Cardiac fibroblast (primary cell): ENCODE measurements at places on chromosomes 1 and 21.

DNA sequence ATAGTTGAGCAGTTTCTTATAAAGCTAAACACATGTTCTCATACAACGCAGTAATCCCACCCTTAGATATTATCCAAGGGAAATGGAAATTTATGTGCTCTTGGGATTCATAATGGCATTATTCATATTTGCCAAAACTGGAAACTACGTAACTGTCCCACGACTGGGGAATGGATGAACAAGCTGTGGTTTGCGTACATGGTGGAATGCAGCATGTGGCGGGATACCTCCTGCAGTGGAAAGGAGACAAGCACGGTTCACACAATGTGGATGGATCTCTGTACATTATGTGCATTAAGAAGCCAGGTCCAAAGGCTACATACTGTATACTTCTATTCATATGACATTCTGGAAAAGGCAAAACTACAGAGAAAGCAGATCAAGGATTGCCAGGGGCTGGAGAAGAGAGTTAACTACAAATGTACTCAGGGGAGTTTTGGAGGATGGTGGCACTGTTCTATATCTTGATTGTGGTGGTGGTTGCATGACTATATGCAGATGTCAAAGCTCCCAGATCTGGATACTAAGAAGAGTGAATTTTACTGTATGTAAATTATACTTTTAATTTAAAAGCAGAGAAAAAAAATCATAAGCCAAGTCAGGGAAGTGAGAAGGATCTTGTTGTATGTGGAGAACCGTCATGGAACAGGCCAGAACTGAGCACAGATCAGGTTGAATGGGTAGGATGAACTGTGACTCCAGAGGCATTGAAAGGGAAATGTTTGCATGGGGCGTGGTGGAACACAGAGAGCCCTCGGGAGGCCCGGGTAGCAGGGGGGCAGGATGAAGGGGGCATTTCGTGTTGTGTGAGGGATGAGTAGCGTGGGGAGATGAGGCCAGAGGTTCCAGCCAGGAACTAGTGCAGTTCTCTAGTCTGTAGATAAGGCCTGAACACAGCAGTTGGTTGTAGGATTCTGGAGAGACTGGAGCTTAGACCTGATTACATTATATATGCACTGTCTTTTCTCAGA lies 90.7 kb downstream of the GALNT2 start:
- peak; percentile 68 for DNase-seq

- DNase-seq, result peak; percentile 87
Measured at GRCh38 chr1:48859456-48859855, 82.8 kb upstream of the BEND5 start.

DNA sequence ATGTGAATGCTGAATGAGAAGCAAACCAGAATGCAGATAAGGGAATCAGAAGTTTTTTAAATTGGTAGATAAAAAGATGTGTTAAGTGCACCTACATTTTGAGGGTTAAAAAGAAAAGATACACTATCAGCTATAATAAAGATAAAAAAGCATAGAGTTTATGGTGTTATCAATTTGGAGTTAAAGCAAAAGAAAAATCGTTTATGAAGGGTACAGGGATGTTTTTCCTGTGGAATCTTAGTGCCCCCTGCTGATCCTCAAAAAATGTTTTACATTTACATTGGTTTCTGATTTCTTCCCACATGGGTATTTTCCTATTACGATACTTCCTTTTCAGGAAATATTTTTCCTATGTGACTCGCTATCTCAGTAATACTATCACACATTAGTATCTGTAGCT lies 293.5 kb downstream of the MRPL39 start:
- DNase-seq, result peak; percentile 51

- DNase-seq, result no peak
Measured at GRCh38 chr1:220342853-220343252, 70.6 kb upstream of the RAB3GAP2 start.

GRCh38 chr1:102434421-102434820 lies 437.7 kb upstream of the OLFM3 start:
- DNase-seq, result no peak

DNA sequence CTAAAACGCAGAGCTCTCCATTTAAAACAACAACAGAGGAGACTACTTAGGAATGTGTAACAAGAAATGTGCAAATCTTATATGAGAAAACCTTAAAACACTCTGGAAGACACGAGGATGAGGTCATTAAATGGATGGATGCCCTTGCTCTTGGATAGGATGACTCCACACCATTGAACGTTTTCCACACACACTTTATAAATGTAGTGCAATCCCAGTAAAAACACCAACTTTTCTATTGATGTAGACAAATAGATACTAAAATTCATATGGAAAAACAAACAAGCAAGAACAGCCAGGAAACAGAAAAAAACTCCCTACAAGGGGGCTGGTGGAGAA lies 18.4 kb upstream of the COL6A1 start:
- DNase-seq, result peak; percentile 37

DNA sequence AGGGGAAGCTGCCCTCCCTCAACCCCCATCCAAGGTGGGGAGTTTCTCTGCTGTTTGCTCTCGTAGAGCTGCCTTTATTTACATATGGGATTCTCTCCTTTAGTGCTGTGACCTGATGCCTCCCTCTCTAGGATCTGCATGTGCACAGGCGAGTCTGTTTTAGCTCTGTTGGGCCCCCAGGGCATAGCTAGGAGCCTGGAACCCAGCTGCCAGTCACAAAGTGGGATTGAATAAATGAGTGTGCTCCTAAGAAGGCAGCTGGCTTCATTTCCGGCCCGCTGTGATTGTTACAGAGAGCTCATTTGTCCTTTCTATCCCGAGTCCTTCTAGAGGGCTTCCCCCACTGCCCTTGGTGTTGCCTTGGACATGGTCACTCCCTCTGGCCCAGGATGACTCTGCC lies 176.6 kb downstream of the GRIK3 start:
- DNase-seq, result no peak

- peak; percentile 64 for DNase-seq
Measured at GRCh38 chr1:162003830-162004215, 19.8 kb downstream of the OLFML2B start.

DNA sequence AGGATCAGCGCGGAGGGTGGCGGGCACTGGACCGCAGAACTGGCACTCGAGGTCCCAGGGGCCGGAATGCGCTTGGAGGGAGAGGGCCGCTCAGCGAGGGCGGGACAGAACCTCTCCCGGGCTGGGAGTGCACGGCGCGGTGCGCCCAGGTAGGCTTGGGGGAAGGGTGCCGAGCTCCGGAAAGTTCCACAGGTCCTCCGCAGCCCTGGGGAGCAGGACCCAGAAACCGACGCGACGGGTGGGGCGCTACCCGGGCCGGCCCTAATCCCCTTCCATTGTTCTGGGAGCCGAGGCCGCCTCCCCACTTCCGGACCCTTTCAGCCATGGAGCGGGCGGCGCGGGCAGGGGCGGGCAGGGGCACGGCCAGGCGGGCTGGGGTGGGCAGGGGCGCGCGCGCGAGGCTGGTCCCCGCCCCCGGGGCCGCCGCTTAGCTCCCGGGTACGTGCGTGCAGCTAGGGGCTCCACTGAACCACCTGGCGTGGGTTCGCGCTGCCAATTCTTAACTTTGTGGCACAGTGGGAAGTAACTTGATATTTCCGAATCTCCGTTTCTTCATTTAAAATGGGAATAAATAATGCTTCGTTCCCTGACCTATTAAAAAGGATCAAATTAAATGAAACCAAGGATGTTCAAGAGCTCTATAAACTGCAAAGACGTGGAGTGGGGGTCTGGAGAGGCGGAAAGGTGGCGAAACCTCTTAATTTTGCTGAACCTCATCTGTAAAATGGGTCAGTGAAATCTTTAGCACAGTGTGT lies 20.7 kb downstream of the LGR6 start:
- no peak for DNase-seq

DNA sequence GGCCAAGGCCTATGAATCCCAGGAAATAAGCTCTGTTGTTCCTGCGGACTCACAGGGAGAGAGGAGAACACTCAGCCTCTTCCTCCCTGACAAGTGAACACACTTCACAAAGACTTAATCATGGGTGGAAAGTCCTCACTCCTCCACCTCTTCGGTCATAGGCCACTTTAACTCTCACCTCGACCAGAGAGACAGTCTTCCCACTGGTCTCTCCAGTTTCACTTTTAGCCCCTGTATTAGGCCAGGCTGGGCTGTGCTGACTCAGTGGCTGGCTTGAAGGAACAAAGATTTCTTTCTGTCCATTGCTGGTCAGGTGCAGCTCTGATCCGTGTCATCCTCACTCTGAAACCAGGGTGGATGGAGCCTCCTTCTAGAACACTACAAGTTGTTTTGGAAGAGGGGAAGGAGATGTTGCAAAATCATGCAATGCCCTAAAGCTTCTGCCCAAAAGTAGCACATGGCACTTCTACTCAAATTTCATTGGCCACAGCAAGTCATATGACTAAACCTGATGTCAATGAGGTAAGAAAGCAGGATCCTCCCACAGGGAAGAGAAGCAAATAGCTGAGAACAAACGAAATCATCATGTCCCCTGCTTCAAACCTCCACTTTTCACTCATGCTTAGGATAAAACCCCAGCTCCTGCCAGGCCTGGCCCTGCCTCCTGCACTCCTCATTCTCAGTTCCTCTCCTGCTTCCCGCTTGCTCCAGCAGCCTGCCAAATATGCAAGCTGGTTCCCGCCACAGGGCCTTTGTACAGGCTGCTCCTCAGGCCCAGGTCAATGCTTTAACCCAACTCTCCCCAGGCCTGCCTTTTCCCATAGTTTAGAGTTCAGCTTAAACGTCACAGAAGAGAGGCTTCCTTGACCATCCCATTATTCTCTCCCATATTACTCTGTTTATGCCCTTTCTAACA lies 150.5 kb upstream of the RUNX3 start:
- peak; percentile 25 for DNase-seq

GRCh38 chr1:178271471-178271870 lies 177.6 kb downstream of the RASAL2 start:
- no peak for DNase-seq

DNA sequence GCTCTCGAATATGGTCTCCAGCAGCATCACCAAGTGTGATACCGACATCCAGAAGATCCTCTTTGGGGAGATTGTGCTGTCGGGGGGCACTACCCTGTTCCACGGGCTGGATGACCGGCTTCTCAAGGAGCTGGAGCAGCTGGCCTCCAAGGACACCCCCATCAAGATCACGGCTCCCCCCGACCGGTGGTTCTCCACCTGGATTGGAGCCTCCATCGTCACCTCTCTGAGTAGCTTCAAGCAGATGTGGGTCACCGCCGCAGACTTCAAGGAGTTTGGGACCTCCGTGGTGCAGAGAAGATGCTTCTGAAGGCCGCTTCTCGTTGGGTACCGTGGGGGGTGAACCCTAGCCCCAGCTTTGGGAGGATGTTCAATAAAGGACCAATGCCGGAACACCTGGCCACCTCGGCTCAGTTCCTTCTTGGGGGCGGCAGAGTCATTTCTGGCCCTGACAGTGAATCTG lies 1.3 kb downstream of the ACTRT2 start:
- no peak for DNase-seq

GRCh38 chr1:30413606-30414005 lies 309.8 kb downstream of the MATN1 start:
- no peak for DNase-seq

GRCh38 chr1:2560299-2561073 lies 4.3 kb downstream of the TNFRSF14 start:
- no peak for DNase-seq

- DNase-seq, result no peak
Measured at GRCh38 chr1:6288665-6289064, 27.8 kb upstream of the GPR153 start.

DNA sequence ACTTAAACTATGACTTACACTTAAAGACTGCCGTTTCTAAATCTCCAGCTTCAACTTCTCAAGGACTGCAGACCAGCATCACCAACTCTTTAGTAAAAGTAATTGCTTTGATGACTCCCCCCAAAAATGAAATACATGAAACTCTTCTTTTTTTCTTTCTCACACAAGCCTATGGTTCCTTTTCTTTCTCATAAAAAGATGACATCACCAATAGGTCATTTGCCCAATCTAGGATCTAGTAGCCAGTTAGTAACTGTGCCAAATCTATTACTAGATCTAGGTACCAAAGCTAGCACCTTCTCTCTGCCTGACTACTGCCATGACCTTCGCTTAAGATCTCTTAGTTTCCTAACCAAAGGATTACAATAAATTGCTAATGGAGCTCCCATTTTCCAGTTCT lies 1266.0 kb upstream of the ADGRL4 start:
- no peak for DNase-seq

GRCh38 chr1:156599811-156600210 lies 1.5 kb downstream of the GPATCH4 start:
- DNase-seq, result no peak

DNA sequence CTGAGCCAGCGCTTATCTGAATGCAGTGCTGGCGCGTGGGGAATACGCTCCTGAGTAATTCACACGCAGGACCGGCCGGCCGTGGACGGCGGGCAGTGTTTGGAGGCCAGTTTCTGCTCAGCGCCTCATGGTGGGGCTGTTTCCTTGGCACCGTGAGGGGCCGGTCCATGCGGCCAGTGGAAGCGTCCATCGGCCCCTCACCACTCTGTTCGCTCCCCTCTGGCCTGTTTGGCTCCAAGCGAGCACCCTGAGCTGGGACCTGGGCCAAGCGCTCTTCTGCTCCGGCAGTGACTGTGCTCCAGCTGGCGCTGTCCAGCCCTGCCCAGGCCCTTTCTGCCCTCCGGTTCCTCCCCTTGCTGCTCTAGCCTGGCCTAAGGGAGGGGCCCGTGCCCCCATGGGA lies 16.3 kb upstream of the PLCH2 start:
- peak; percentile 70 for DNase-seq

- DNase-seq, result no peak
Measured at GRCh38 chr21:44370027-44370735, 16.8 kb downstream of the TRPM2 start.

- peak; percentile 27 for DNase-seq
Measured at GRCh38 chr1:167524651-167525050, 6.3 kb upstream of the CD247 start.

- no peak for DNase-seq
Measured at GRCh38 chr1:55634516-55634915, 419.4 kb upstream of the USP24 start.

DNA sequence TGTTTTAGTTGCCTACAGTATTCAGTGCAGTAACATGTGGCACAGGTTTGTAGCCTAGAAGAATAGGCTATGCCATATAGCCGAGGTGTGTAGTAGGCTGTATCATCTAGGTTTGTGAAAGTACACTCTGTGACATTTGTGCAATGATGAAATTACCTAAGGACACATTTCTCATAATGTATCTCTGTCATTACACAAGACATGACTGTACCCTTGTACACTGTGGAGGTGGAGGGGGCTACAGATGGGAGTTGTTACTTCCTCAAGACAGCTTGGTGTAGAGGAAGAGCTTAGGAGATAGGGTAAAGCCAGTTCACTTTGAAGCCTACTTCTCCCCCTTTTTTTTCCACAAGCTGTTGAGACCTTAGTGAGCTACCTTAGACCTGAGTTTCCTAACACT lies 59.7 kb upstream of the RAVER2 start:
- no peak for DNase-seq
